T follicular helper cell (primary cell): ENCODE measurements at places on chromosomes 7 and 10.
A peak's percentile ranks its signal among the peaks of the same experiment; 100 is the strongest.

GRCh38 chr10:80200687-80201086 lies 4.7 kb downstream of the ANXA11 start:
- DNase-seq = no peak

DNA sequence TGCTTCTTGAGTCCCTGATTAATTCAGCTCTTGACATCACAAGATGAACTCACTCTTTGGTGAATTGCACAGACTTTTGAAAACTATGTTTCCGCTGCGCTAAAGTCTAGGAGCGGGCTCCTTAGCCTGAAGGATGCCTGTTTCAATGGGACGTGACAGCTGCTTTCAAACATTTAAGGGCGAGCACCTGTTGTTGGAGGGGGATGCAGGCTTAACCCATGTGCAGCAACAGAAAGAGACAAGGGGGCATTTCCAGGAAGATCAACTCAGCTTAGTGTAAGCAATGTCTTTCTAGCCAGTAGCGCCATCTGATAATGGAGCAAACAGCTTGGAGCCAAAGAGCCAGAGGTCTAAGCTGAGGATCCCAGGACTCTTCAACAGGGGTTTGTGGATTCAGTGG lies 8.4 kb upstream of the PFKFB3 start:
- no peak for DNase-seq

DNA sequence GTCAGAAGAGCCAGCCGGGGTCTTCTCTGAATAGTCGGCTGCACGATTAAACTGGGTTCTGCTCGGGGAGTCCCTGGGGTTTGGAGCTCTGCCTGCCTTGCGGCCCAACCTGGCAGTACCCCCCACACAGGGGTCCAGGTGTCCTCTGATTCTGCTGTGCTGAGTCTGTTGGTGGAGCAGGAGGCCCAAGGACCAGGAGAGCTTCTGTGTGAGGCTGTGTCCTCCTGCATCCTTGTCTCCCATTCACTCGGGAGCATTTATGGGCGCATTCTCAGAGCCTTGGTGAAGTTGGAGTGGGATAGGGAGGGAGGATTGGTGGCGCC lies 14.2 kb downstream of the INPP5A start:
- DNase-seq = no peak

DNA sequence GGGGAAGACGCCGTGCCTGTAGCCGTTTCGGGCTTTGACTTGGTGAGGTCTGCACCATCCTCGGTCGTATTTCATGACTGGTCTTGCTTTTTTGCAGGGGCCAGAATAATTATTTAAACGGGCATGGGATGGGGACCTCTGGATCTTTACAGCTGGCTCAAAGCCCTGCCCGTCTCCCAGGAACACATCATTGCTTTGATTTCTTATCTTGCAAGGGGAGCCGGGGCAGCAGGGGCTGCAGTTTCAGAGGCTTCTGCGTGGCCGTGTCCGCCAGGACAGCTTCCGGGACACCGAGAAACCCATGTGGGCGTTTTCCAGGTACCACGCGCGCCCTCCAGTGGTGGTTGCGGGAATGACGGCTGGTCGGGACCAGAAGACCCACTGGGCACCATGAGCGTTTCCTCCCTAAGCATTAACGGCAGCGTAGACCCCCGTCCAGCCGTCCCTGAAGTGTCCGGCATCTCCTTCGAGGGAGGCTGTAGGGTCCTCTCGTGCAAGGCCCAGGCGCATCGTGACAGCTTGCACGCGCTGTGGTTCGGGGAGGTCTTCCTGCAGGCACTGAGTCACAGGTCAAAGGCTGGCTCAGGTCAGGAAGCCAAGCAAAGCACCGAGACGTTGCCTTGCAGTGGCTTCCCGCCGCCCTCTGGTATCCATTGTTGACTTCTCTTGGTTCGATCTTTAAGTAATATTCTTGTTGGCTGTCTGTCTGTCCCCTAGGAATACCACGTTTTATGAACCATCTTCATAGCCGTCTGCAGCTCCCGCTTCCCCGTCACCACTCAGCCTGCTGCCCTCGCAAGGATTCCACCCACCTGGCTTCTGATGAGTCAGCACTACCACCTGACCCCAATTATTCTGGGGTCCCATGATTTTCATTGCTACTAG lies 16.2 kb upstream of the ZFAND2A start:
- DNase-seq = peak; percentile 61

DNA sequence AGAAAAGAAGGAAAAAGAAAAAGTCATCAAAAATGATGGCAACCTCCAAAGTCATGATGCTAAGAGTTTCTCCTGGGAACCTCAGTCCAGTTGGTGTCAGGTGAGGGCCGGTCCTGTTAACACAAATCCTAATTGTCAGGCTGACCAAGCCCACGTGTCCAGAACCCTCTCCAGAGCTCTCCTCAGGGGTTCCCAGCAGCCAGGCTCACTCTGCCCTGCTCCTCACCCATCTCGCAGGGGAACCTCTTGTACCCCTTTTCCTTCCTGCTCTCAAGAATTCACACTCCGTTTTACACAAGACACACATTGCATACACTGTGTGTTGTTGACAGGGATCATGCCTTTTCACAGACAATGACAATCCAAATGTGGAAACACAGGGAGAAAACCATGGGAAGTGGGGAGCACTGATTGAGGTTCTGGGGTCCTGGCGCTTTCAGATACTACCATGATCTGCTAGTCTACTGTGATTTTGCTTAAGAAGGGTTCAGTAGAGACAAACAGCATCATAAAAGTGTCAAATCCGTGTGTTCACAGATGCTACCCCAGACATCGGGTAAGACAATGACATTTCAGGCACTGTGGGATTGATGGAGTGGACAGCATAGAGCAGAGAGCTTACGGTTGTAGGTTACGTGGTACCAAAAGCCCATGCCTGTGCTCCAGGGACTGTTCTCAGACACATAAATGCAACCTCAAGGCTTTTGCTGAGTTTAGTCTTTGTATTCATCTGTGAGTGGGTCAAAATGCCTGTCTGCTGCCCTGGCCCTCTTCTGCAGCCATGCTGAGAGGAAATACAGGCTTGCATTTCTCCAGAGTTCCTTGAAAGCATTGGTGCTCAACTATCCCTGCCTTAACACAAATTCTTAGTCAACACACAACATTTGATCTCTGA lies 16.0 kb downstream of the IL2RA start:
- DNase-seq = no peak

GRCh38 chr10:132112611-132113010 lies 46.9 kb downstream of the JAKMIP3 start:
- DNase-seq = no peak

- DNase-seq = no peak
These were observed 154.3 kb downstream of the ELAPOR2 start for GRCh38 chr7:86904949-86905834.

GRCh38 chr10:15197276-15197675 lies 28.8 kb upstream of the NMT2 start:
- no peak for DNase-seq

- DNase-seq = no peak
These were observed 19.7 kb upstream of the ITGA8 start for GRCh38 chr10:15739254-15739970.

DNA sequence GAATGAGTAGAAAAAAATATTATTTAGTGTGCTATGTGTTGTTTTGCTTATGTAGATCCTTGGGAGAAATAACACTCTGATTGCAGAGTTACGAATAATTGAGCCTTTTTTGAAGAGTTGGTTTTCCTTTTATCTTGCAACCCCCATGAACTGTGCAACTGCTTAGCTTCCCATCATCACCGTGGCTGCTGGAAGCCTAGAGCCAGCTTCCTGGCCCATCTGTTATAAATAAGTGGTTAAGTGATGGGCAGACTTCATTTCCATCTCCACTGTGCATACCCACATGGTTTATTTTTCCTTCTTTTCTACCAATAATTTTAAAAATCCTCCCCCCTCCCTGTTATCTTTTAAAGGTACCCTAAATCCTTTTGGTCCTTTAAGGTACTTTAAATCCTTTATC lies 554.9 kb upstream of the GALNT17 start:
- DNase-seq = no peak

GRCh38 chr7:92461027-92462003 lies 14.0 kb downstream of the GATAD1 start:
- no peak for DNase-seq

DNA sequence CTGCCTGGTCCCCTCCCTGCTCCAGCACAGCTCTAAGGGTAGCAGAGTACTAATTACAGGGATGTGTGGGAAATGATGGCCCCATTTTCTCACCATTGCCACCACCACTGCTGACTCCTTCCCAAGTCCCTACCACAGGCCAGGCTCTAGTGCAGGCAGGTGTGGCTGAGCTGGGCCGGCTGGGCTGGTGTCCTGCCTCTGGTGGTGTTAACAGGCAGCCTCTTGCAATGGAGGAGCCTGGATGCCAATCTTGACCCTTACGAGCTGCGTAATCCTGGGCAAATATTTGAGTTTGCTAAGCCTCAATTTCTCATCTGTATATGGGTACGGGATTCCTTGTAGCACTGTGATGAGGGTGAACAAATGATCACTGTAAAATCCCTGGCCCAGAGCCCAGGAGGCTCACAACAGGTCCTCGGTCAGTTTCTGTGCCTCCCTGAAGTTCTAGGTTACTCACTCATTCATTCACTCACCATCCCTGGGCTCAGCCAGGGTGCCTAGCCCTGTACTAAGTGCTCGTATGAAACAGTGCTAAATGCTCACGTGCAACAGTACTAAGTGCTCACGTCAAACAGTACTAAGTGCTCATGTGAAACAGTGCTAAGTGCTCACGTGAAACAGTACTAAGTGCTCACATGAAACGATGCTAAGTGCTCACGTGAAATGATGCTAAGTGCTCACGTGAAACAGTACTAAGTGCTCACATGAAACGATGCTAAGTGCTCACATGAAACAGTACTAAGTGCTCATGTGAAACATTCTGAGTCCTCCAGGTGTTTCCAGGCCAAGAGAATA lies 2.3 kb upstream of the FZD9 start:
- no peak for DNase-seq

- no peak for DNase-seq
These were observed 325.5 kb downstream of the SFMBT2 start for GRCh38 chr10:7085147-7085912.

DNA sequence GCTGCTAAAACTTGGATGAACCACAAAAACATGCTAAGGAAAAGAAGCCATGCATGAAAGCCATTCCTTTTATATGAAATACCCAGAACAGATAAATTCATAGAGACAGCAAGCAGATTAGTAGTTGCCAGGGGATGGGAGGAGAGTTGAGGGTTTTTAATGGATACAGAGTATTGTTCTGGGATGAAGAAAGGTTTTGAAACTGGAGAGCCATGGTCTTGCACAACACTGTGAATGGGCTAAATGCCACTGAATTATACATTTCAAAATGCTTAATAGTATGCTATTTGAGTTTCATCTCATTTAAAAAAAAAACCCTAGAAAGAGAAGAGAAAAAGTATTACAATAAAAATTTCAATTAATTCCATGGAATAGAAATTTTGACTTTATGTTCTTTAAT lies 154.3 kb downstream of the GNAT3 start:
- DNase-seq = no peak

GRCh38 chr7:55309040-55309991 lies 55.8 kb upstream of the LANCL2 start:
- DNase-seq = no peak

DNA sequence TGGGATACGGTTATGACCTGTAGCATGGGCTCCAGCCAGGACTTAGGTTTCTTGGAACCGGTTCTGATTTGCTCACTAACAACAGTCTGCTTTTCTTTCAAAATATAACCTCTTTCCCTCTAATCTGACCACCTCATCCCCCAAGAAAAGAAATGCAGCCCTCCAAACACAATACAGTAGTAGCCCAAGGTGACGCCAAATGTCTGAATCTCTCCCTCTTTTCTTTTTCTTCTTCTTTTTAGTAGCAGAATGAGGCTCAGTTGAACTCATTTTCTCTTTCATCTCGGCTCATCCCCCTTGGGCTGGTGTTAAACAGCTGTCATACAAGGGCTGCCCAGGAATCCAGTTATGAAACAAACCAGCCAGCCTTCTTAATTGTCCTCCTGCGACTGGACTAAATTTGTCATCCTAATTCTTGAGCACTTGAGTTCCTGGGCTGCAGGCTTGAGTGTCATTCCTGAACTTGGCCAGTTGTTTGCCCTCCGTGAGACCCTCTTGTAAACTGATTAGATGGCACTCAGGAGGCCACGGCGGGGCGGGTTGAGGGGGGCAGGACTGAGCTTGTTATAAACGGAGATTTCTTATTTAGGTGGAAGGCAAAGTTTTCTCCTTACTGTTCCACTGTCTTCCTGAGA lies 94.8 kb downstream of the SORCS3 start:
- DNase-seq = no peak

DNA sequence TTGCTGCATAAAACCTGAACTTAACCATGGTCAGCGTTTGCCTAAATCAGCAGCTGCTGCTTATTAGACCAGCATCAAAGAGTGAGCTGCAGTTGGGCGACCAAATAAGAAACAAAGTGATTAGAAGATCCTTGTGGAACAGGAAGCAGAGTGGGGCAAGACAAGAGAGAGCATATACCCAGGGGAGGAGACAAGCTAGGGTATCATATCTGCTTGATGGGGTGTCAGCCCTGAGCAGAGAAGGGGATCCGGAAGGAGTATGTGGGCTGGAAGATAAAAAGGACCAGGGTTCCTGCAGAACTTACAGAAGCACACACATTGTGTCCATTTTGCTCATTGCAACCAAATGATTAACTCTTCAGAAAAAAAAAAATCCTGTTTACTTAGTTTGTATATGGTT lies 213.6 kb downstream of the CELF2 start:
- DNase-seq = no peak

GRCh38 chr7:97116308-97116707 lies 1.2 kb upstream of the SDHAF3 start:
- DNase-seq = no peak

- no peak for DNase-seq
These were observed 9.9 kb upstream of the TAS2R41 start for GRCh38 chr7:143467724-143468123.

DNA sequence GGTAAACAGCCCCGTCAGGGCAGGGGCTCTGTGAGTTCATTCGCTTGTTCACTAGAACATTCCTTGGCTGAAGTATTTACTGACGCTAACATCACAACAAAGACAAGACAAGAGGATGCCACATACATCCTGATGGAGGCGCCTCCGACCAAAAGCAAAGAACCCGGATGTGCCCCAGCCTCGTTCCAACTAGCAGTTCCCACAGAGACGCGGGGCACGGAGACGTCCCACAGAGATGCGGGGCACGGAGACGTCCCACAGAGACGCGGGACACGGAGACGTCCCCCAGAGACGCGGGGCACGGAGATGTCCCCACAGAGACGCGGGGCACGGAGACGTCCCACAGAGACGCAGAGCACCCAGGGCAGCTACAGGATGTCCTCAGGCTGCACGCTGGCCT lies 35.4 kb upstream of the CFAP46 start:
- no peak for DNase-seq

DNA sequence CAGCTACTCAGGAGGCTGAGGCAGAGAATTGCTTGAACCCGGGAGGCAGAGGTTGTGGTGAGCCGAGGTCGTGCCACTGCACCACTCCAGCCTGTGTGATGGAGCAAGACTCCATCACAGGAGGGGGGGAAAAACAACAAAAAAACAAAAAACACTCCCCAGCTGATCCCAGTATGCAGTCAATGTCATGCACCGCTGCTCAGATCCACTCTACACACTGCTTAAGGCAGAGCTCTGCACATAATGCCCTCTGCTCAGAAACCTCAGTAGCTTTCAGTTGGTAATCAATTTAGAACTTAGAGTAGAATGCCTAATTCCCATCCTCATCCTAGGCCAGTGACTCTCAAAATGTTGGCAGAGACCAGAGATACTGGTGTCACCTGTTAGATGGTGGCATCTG lies 43.9 kb downstream of the PDSS1 start:
- no peak for DNase-seq

GRCh38 chr7:46218461-46219200 lies 297.6 kb upstream of the IGFBP3 start:
- no peak for DNase-seq

GRCh38 chr10:124562425-124563060 lies 100.9 kb downstream of the LHPP start:
- DNase-seq = no peak

- DNase-seq = no peak
These were observed 10.4 kb downstream of the UNC5B start for GRCh38 chr10:71222601-71223346.
